ENCODE measurements at places on chromosomes 13 and 19.
A peak's percentile ranks its signal among the peaks of the same experiment; 100 is the strongest.

DNA sequence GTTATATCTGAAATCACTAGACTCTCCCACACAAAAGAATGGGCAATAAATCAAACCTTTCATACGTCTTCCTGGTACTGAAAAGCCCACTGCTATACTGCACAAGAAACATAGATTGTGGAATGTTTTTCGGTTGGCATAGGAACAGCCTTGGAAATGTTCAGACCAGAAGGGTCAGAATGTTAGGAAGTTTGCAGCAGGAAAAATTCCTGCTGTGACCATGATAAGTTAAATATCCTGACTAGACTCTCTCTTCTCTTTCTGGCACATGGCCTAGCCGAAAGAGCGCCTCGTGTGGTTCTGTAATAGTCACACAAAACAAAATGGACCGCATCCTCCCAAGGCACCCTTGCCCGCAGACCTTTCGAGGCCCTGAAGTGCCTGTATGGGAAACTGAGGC, 427.2 kb downstream of the COG6 start:
- no peak for DNase-seq

- no peak for DNase-seq
Observed at GRCh38 chr13:45704854-45705695, 3.0 kb downstream of the CBY2 start.

- peak; percentile 65 for DNase-seq
Observed at GRCh38 chr13:101127741-101128353, 288.5 kb downstream of the NALCN start.

DNA sequence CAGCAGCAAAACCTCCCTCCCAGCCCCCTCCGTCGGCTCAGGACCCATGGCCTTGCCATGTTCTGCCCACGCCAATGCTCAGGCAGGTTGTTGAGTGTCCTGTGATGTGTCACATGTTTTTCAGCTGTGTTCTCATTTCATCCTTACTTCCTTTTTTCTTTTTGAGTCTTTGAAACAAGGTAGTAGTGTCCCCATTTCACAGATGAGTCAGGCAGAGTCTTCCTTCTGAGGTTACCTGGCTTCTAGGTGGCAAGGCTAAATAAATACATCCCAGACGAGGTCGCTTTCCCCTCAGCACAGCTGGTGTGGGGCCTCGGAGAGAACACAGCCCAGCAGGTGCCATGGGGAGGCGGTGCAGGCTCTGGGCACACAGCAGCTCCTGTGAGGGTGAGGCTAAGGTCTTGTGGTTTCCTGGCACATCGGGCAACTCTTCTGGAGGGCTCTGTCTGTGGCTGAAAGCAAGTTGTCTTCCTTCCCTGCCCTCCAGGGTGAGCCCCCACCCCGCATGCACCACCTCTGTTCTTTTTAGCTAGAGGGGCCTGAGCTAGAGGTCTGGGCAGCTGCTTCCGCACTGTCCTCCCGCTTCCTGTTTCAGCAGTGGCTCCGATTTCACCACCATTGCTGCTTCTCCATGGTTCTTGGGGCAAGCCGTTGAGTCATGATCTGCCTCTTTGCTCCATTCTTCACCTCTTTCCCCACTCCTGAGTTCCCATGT, 15.1 kb downstream of the PRAM1 start:
- DNase-seq, result no peak

DNA sequence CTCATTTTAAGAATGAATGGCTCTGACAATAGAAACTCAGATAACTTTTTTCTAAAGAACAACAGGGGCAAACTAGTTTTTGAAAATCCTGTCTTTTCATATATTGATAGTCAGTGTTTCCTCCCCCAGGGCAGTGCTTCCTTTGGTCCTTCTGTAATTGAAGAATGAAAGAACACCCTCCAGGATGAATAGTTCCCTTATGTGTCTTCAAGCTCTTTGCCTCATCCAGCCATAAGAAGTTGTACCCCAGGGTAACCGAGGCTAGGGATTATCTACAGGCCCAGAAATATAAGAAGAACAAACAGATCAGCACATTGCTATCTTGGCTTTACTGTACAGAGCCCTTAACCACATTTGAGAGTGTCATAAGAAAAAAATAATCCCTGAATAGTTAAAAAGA, 12.1 kb upstream of the ERICH6B start:
- no peak for DNase-seq

DNA sequence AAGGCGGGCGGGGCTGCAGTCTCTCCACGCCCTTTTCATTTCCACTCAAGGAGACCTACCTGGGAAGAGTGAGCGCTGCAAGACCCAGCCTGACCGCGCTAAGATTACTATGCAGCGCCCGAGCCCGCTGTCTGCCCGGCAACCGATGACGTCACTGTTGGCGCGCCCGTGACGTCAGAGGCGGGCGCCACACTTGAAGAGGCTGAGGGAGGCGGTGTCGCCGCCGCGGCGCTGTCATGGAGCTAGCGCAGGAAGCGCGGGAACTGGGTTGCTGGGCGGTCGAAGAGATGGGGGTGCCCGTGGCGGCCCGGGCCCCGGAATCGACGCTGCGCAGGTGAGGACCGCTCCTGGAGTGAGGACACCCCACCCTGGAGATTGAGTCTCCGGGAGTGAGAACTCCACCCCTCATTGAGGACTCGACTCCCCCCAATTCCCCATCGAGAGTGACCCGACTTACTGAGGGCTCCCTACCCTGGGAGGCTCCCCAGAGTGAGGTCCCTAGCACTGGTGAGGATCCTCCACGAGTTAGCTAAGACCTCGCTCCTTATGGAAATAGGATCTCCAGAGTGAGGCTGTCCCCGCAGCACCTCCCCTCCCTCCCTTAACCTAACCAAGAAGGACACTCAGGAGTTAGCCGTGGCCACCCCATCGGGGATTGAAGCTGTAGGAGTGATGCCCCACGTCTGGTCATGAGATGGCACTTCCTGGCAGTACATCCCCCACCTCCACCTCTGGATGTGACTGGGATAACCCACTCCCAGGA, at the start of gene HAUS5:
Gene HAUS5, plus strand, starts transcription at position 177 of the 763 bp plus-strand sequence. Its CDS starts 60 bp downstream, at position 237.
- peak; percentile 94 for DNase-seq

- DNase-seq, result no peak
Observed at GRCh38 chr13:21330126-21330861, 128.8 kb downstream of the ZDHHC20 start.

All from epithelial cell of esophagus (primary cell).